ENCODE measurements at places on chromosomes 12 and 14.
A peak's percentile ranks its signal among the peaks of the same experiment; 100 is the strongest.

- DNase-seq = no peak
Measured at GRCh38 chr12:122137229-122137628, 36.8 kb downstream of the IL31 start.

DNA sequence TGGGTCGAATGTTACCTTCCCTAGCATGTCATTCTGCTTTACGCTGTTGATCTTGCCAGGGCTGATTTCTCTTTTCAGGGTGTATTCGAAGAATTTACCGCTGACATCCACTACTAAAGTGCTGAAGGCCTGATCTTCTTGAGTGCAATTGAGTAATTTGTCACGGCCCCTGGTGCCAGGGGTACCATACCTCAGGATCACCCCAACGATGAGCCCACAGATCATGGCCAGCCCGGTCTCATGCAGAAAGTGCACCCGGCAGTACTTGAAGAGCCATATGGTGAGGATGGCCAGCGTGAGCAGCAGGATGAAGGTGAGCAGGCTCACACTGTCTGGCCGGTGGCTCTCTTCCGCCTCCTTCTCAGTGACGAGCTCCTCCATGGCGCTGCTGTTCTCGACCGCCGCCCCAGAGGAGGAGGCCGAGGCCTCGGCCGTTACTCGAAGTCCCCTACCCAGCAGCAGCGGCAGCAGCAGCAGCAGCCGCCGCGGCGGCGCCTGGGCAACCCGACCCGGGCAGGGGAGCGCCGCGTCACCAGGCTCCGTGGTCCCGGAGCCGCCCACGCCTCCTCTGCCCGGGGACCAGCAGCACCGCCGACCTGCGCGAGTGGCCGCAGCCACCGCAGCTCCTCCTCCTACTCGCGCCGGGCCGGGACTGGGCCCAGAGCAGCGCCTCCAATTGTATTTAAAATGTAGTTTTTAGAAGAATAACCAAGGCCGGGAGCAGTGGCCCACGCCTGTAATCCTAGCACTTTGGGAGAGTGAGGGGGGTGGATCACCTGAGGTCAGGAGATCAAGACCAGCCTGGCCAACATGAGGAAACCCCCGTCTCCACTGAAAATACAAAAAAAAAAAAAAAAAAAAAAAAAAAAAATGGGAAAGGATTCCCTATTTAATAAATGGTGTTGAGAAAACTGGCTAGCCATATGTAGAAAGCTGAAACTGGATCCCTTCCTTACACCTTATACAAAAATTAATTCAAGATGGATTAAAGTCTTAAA lies 58.5 kb upstream of the TMPO start:
- DNase-seq = no peak

GRCh38 chr14:67373347-67373746 lies 13.2 kb downstream of the EIF2S1 start:
- no peak for DNase-seq

DNA sequence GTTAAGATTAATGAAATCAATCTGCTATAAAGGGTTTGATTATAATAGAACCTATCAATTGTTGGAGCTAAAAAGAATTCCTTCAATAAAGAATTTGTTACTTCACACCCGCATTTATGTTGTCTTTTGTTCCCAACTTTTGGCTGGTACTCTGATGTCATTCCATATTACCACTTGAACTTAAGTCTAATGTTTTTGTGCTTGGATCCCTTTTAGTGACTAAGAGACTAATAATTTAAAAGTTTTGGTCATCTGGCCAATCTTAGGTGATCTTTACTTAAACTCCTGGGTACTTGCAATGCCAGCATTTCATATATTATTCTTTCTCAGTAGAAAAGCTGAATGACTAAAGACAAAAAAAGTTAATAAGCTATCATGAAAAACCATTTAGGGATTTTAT lies 113.0 kb downstream of the TMEM30B start:
- no peak for DNase-seq

DNA sequence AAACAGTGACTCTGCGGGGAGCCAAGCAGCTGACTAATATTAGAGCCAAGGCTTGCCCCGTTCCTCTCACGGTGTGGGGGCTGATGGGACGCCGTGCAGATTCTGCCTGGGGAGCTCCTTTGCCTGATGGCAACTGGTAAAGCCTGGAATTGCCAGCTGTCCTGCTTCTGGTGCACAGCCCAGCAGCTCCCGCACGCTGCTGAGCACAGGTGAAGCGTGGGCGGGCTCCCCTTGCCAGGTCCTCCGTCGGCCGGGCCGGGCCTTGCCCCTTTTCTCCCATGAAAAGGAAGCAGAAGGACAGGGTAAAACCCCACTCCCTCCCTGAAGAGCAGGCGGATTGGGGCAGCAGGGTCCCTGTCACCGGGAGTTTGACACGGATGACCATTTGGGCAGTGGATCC lies 79.0 kb downstream of the WDR20 start:
- DNase-seq = no peak

- peak; percentile 84 for DNase-seq
Measured at GRCh38 chr14:61409782-61410181, 88.4 kb downstream of the PRKCH start.

GRCh38 chr14:76131071-76131965 lies 20.4 kb upstream of the GPATCH2L start:
- no peak for DNase-seq

GRCh38 chr14:54709444-54709843 lies 142.5 kb downstream of the SAMD4A start:
- no peak for DNase-seq

DNA sequence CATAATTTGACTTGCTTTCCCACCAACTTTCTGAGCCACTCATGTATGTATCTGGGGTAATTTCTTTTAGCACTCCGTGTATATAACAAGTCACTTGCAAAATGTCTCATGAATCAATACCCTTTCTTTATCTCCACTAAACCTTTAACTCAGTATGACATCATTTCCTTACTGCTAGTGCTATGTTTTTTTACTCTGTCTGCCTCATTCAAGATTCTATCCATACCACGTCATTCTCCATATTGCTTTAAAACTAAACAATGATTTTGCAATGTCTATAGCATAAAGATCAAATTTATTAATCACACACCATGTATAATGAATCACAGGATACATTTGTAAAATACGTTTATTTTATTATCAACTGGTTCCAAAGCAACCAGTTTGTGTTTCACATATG lies 178.2 kb downstream of the PIK3C2G start:
- no peak for DNase-seq

GRCh38 chr12:50951112-50951511 lies 1.2 kb upstream of the HIGD1C start:
- no peak for DNase-seq

DNA sequence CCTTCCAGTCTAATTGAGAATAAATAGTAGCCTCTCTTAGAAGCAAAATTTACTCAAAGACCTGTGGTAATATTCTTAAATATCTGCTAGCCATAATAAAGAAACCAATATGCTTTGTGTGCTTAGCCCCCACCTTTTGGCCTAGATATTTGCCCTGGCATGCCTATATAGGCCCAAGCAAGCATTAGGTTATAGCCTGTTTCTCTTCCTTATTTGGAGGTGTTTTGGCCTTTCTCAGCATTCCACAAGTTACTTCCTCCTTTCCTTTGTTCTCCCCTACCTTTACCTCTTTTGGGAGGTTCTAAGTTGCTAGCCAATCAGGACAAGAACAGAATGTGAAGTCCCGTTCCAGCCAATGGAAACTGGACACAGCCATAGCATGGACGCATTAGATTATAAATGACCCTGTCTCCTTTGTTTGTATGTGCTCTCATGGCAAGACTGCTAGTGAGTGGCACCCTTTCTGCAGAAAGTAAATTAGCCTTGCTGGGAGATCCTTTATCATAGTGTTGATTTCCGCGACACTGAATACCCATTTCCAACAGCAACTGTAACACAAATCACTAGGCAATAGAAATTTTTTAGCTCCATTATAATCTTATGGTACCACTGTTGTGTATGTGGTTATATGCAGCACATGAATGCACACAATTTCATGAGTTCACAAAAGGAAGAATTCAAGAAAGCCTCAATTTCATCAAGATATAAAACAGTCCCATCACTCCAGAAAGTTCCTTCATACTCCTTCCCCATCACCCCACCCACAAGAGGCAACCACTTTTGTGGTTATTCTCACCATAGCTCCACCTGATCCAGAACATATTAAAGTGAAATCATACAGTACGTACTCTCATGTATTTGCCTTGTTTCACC lies 37.6 kb downstream of the CEP83 start:
- DNase-seq = no peak

DNA sequence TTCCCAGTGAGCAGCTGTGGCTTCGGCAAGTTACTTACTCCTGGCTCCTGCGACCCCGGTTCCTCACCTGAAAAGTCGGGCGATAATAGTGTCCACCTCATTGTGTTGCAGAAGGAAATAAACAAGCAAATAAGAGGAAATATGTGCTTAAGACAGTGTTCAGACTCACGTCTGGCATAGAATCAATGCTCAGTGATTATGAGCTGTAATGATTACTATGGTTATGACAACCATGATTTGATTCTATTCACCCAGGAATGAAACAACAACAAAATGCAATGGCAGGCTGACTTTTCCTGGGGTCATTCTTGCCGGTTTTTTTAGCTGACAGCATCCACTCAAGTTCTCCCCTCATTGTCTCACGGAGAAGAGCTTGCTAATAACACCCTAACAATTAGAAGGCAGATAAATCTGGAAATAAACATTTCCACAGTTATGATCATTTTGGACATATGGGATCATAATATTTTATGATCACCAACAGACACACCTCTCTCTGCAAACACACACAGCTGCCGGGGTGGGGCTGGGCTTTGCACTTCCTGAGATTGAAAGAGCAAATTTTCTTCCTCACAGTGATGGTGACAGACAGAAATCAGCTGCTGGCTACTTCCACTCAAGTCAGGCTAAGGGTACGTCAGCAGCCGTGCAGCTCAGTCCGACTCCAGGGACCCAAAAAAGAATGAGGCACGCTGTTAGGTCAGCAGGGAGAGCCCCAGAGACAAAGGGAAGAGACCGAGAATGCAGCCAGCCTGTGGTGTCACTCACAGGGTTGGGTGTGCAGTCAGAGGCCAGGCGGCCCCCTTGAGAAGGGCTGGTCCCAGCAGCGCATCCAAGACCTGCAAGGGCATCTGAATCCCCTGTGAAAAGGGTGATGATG lies 158.0 kb downstream of the RIMBP2 start:
- peak; percentile 53 for DNase-seq

All from NCI-H1105 treated with DMSO at 0.1 percent for 48 hours (cell line).